CD4-positive, alpha-beta memory T cell (primary cell): ENCODE measurements at places on chromosomes 6 and 20.

DNA sequence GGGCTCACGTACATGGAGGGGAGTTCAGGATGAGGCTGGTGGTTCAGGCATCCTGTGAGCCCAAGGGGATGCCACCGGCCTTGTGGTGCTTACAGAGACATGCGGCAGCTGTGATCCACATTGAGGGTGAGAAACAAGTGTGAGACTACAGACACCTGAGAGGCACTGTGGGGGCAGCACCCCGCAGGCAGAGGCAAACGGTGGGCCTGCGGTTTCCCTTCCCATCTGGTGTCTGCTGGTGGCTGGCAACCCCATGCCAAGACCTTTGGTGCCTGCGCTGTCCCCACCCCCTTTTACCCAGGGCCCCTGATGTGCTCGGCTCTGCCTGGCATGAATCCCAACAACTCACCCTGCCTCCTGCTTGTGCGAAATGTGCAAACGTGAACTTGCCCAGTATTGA is 42.0 kb downstream of the ERMARD start:
- no peak for DNase-seq

DNA sequence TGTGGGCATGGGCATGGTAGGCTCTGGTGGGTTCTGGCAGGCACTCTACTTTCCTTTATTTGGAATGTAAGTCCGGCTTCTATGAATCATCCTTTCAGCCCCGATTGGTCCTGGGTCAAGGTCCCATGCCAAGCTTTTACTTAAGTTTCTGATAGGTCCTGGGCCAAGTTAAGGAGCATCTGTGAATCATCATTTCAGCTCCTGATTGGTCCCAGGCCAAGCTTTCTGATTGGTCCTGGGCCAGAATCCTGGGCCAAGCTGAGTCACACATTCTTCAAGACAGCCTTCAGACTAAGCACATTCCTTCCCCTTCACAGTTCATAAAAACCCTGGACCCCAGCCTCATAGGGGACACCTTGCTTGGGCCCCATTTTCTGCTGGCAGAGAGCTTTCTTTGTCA is 231.0 kb upstream of the EYS start:
- DNase-seq = no peak

GRCh38 chr20:32507998-32508774 is 76.9 kb downstream of the NOL4L start:
- DNase-seq = no peak

DNA sequence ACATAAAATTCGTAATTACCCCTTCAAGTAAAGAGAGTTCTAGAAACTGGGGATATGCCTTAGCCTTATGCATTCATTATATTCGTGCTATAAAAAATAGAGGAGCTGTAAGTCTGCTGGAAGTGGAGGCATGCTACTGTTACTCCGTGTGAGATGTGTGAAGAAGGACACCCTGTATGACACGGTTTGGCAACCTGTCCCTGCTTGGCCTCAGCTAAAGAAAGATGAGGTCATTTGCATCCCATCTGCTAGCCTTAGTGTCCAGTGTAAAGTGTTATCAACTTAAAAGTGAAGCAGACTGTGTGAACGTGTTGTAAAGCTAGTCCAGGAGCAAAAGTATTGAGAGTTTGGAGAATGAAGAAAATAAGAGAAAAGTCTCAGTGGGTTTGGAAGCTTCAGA is 135.1 kb upstream of the RAB32 start:
- DNase-seq = no peak

GRCh38 chr6:119161438-119161837 is 83.0 kb upstream of the FAM184A start:
- DNase-seq = no peak

DNA sequence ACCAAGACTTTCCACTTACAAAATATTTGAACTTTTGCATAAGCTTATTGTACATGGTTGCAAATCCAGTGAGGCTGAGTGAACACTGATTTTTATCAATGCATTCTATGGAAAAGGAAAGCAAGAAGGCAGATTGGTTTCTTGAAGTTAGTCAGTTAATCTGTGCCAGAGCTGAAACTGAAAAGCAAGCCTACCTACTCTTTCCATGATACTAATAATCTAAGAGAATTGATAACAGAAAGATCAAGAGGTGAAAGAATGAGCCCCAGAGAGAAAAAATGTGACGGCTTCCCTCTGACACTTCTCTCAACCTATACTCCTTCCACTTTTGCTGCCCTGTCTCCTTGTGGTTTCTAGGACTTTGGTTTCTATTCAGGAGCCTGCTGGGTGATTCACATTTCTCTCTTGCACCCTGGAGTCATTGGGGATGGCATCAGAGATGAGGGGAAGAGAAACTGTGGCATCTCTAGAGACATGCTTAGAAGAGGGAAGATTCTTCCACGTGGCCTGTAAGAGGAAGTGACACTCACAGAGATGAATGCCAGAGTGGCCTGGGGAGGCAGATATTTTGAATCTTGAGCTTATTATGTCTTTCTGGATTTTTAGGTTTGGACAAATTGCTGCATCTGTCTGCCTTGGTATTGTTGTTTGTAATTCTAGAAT is 158.6 kb upstream of the RIMS1 start:
- DNase-seq = no peak
